Neural crest cell (in vitro differentiated cells): ENCODE measurements at places on chromosomes 5 and 9. TPM values are rescaled to one million over a fixed set of nuclear protein-coding genes. Genes with fewer than 3 reads are reported as not detected.

The SLC28A3 gene
- not detected in 2 replicates for total RNA-seq

- peaks cover 5% of the 10 kb centered on the region for H3K4me1 ChIP-seq
- H3K4me3 ChIP-seq: no peak overlapping the region
- H3K36me3 ChIP-seq: no peaks in the 10 kb centered on the region
- no peak overlapping the region for H3K27ac ChIP-seq
- DNase-seq: no peak
These were observed 184.9 kb upstream of the NFIB start for GRCh38 chr9:14498824-14499223.

The GALNT12 gene
- 4.6 and 4.9 TPM in 2 replicates for total RNA-seq

DNA sequence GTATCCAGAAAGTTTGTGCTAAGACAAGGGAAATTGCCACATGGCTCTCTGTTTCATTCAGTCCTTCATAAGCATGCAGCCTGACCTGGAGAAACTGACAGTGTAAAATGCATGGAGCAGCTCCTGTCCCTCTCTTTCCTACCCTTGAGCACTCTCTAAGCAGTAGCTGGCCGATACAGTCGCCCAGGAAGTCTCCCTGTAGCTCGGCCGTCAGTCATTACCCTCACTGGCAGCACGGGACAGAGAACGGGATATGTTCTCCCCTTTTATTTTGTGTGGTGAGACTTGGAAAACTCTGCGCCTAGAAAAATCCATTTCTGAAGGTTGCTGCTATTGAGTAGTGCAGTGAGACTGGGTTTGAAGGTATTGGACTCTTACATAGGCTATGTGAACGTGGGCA is 56.8 kb upstream of the KCNMB1 start:
- H3K27ac ChIP-seq: no peak overlapping the region
- peaks cover 59% of the 10 kb centered on the region for H3K4me1 ChIP-seq
- no peak overlapping the region for H3K4me3 ChIP-seq
- no peaks in the 10 kb centered on the region for H3K27me3 ChIP-seq

- no peak for DNase-seq
- H3K27ac ChIP-seq: no peak overlapping the region
- H3K4me3 ChIP-seq: no peak overlapping the region
- H3K36me3 ChIP-seq: peaks cover 5% of the 10 kb centered on the region
These were observed 55.5 kb downstream of the AUH start for GRCh38 chr9:91306296-91306630.

GRCh38 chr5:149416987-149417710 is 38.1 kb upstream of the IL17B start:
- H3K4me1 ChIP-seq: peaks cover 40% of the 10 kb centered on the region
- no peak for DNase-seq
- H3K27ac ChIP-seq: peak overlapping the region; percentile 15
- no peaks in the 10 kb centered on the region for H3K36me3 ChIP-seq
